NCI-H1417 (cell line): ENCODE measurements at places on chromosomes 1 and 21.

DNA sequence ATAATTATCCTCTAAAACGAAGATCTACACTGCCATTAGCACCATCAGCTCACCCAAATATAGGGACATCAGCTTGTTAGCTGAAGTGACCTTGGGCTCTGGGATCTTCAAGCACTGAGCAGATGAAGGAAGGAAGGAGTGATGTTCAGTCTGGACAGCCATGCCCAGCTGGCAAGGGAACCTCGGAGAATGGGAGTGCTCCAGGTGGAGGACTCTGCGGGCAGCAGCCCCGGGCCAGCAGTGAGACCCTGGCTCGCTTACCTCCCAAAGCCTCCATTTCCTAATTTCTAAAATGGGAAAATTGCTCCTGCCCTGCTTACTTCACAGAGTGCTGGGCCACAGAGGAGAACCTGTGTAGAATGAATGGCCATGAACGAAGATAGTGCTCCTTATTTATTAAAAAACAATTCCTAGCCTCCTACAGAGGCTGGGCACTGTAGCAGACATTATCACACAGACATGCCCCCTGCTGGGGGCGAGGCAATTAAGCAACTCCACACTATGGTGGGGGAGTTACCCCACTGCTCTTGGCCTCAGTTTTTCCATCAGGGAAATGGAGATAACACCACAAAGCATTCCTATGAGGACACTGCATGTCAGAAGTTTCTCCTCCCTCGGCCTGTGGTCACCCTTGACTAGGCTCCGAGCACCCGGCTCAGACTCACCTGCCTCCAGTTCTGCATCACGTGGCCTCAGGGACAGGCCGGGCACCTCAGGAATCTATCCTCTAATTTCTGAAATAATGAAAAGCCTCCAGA is 117.6 kb downstream of the KCNN3 start:
- no peak for DNase-seq

- DNase-seq = no peak
Measured at GRCh38 chr21:16377857-16378256, 648.1 kb downstream of the USP25 start.

DNA sequence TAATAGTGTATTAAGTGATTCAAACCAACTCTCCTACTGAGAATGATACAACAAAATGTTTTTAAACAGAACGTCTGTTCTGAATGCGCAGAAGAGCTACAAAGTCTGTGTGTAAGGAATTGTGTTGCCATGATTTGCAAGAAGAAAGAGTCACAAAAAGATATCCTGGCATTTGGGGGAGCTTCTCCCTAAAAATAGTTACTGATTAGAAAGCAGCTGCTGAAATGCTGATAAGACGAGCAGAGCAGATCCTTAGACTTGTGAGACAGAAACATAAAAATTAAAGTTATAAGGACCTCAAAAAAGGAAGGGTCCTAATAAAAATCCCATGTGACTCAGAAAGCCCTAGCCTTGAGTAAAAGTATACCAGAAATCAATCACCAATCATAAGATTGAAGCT is 54.9 kb upstream of the CRB1 start:
- no peak for DNase-seq

DNA sequence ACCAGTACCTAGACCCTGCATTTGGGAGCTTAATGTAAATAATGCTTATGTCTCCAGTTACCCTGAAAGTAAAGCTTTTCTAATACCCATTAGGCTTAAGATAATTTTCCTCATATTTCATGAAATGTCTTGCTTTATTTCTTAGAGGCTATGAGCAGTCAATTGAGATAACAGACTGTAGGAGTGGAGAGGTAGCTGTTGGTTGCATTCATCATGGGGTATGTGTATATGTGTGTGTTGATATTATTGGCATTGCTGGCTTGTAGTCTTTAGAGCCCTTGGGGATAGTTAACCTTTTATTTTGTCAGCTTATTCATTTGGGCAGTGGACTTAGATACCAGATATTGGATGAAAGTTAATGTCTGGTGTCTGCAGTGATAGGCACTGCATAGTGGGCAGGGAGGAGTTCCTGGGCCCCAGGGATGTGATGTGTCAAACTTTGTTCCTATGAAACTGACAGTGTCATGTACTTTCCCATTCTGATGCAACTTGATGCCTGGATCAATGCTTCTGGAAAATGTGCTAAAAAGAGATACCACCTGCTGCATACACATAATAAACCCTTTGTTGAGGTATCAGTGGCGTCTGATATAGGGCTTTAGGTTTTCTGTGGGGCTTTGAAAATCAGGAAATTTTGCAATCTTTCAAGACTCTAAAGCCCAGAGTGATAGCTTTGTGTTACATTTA is 83.9 kb downstream of the MAST2 start:
- no peak for DNase-seq

DNA sequence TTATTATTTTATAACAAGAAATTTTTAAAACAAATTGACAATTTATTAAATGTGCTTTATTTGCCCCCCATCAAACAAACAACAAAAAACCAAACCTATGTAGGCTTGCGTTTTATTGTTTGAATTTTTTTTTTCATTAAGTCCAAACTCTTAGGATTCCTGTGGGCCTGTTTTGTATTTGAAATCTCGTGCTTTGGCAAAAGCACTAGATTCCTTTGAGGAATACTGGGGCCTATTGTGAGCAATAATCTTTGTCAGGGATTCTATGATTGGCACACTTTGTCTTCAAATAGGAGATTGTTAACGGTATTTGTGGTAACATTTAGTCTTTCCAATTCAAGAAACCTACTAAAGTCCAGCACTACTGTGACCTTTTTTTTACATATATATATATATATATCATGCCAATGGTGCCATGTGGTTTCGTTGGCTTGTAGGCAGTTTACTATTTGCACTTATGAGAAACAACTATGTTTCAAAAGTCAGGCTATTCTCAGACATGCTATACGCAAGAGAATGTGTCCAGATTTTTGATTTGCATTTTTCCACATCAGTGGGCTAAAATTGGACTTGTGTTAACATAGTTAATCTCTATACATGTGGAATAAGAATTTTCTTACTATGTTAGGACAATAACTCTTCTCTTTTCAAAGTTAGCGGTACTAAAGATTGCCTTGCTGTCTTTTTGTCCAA is 70.4 kb upstream of the GREM2 start:
- no peak for DNase-seq
